Cortex of kidney (tissue), 1 donor: ENCODE measurements at places on chromosomes 12 and 14.

DNA sequence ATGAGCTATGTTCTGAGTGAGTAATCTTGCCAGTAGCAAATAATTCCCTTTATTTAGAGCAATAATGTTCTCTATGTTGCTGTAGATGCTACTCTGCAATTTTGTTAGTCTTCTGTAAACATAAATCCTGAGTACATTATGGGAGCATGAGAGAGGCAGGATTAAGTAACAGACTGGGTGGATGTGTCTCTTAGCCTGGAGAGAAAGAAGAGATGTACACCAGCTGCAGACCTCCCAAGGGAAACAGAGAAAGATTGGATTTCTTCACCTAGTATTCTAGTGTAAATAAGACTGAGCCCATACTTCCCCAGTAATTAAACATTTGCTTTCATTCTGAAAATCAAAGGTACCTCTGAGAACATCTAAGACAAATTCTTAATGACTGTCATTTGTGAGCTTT, 564.0 kb downstream of the TRHDE start:
- DNase-seq = no peak

- no peak for DNase-seq
These were observed 7.4 kb downstream of the LRP1 start for GRCh38 chr12:57135527-57136326.

GRCh38 chr12:10293151-10293550, 14.5 kb upstream of the KLRD1 start:
- DNase-seq = no peak

- DNase-seq = no peak
These were observed 170.6 kb upstream of the MDGA2 start for GRCh38 chr14:47846008-47846407.
